ENCODE measurements at places on chromosomes 5 and 9.

GRCh38 chr5:133398646-133399101 is 213.7 kb downstream of the FSTL4 start:
- DNase-seq = no peak

GRCh38 chr5:60826653-60827052 is 17.4 kb downstream of the ELOVL7 start:
- DNase-seq = no peak

DNA sequence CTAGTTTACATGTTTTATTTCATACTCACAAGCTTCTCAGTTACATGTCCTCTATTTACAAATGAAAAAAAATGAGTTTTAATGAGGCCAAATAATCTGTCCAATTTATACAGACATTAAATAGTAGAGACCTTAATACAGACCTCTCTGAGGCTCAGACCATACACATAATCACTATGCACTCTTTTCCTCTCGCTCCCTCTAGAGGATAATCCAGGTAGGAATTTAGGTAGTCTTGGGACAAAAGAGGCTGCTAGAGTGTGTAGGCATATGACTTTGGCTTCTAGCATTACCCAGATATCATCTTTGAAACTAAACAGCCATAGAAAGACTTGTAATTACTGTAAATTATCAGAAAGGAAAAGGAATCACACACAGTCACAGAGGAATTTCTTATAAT is 444.7 kb downstream of the HINT1 start:
- DNase-seq = peak; percentile 45

- no peak for DNase-seq
Measured at GRCh38 chr9:97572892-97573365, 60.2 kb downstream of the TSTD2 start.

GRCh38 chr5:124053340-124053739 is 541.4 kb downstream of the CSNK1G3 start:
- no peak for DNase-seq

DNA sequence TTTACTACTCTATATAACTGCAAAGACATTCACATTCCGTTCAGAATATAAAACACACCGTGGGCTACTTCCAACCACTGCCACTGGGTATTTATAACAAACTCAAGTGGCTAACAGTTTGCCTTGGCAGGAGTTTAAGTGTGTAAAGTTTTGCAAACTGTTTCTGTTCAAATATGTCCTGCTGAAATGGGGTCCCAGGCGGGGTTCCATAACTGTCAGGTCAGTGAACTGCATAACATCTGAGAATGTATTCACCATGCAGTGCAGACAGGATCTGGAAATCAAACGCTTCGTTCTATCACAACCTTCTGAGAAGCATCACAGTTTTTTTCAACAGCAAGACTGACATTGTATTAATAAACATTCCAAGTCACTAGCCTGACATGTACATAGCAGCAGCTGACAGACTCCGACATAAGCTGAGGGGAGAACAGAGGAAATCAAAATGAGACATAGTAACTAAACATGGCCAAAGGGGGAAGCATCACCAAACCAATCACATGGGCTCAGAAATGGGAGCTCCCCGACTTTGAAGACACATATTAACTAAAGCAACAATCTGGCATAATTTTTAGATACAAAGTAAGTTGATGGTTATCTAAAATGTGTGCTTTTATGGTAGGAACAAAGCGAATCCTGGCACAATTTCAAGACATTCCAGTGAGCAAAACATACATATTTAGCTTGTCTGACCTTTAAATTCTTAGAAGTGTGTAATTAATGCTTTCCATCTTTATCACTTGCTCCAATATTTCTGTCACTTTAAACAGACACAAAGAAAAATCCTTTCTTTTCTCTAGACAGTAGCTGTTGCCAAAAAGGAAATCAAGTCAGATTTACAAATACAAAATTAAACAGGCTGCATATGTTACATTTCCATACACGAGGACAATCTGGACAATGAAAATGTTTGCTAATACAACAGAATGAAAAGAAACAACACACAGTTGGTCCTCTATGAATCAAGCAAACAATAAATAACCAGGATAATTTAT is 156.8 kb downstream of the MAPKAP1 start:
- no peak for DNase-seq

- DNase-seq = no peak
Measured at GRCh38 chr5:150469718-150470469, 20.4 kb upstream of the RPS14 start.

DNA sequence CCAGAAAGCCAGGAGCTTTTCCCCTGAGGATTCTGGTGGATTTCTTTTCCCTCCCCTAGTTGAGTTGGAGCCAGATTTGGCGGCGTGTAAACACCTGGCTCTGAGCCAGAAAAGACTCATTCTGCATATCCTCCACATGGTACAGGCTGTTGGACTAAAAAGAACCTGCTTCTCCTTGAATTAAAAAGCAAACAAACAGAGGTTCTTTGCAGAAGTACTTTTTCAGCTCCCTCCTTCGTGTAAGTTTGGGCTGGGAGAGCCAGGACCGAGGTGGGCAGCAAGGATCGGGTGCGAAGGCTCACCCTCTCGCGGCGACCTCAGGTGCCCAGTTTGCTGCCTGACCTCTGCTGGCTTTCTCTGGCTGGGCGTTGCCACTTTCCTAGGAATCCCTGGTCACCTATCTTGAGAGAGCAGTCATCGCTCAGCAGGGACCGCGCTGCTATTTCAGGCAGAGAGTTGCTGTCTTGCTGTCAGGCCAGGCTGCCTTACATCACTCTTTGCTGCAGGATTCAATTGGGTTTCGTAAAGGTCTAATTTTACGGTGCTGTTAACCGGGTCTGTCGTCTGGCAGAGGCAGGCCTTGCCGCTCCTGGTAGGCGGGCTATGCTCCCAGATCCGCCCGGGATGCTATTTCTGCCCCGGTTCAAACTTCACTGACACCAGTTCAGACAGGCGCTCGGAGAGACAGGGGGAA is 3.2 kb downstream of the PAPPA start:
- DNase-seq = no peak

GRCh38 chr5:39164016-39164415 is 55.3 kb downstream of the FYB1 start:
- no peak for DNase-seq

DNA sequence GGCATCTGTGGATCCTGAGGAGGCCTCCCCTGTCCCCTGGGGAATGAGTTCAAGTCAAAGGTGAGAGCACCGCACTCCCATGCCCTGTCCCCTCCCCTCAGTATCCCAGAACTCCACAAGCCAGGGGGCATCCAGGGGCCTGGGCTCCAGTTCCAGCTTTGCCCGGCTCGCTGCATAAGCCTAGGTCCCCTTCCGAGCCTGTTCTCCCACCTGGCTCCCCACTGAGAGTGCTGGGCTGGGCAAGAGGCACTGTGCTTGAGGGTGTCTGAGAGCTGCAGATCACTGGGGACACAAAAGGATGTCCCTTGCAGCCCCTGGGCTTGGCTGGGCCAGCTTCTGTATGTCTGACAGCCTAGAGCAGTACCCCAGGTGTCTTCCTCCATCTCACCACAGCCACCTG is 4.6 kb downstream of the DOK3 start:
- no peak for DNase-seq

- DNase-seq = no peak
Measured at GRCh38 chr5:144144956-144145751, 25.3 kb downstream of the YIPF5 start.

- DNase-seq = no peak
Measured at GRCh38 chr9:128081056-128081455, 13.0 kb downstream of the SLC25A25 start.

- DNase-seq = no peak
Measured at GRCh38 chr9:89144238-89144637, 34.4 kb downstream of the SHC3 start.

DNA sequence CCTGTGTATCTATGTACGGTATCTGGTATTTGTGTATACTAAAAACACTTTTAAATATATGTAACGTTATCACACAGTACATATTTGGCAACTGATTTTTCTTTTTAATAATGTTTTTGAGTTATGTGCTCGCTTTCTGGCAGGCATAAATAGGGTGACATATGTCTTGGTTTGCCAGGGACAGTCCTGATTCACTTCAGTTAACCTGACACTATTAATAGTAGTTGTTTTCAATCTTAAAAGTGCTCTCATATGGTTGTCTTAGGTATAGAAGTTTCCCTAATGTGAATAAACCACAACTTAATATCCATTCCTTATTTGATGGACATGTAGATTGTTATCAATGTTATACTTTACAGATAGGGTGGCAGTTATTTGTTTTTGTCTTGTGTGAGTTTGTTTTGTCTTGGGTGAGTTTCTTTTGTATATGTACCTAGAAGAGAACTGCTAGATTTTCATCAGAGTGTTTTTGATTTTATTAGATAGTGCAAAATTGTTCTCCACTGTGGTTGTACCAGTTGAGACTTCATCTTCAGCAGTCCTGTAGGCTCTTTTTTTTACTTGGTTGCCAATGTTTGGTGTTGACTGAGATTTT is 7.9 kb downstream of the G3BP1 start:
- no peak for DNase-seq

GRCh38 chr5:149618581-149619248 is 37.4 kb downstream of the ARHGEF37 start:
- DNase-seq = peak; percentile 15

- no peak for DNase-seq
Measured at GRCh38 chr5:10904862-10905432, 143.9 kb upstream of the DAP start.

GRCh38 chr9:71279151-71279739 is 157.8 kb upstream of the TRPM3 start:
- DNase-seq = no peak

DNA sequence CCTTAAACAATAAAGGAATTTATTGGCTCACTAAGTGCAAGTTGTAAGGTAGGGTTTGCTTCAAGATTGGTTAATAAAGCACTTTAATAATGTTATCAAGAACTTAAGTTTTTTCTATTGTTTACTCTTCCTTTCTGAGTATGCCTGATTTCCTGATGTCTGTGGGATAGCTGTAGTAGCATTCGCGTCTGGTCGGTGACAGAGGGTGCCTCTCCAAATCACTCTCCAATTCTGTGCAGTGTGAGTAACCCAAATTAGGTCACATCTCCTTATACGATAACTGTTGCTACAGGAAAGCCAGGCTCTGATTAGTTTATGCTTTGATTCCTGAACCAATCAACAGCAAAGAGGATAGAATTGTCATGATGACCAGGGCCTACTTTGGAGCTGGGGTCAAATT is 90.7 kb downstream of the CCDC192 start:
- no peak for DNase-seq

- no peak for DNase-seq
Measured at GRCh38 chr9:116945817-116946216, 258.7 kb downstream of the TRIM32 start.

GRCh38 chr5:78647351-78647818 is 1.2 kb downstream of the LHFPL2 start:
- no peak for DNase-seq

DNA sequence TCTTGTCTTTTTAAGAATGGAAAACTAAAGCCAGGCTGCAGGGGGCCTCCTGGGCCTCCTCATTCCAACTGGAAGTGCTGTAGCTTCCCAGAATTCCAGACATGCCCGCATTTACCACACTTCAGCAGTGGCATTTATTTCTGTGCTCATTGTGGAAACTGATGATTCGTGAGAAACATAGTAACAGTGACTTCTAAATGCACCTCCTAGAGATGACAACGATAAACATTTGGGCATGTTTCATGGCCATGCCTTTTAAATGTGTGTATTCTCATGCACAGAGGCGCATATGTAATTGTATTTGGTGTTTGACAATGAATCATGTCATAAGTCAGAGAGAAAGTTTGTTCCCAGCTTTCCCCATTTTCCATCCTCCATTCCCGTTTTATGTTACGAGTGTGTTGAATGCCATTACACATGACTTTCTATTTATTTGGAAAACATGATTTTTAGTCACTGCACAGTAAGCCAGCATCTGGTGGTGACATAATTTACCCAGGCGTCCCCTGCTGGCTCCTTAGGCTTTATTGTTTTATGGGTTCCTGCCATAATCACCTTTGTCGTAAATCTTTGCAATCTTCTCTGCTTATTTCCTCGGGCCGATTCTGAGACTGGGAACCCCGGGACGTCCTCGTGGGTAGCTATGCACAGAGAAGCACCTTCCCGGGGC is 68.8 kb upstream of the FCN2 start:
- DNase-seq = no peak

DNA sequence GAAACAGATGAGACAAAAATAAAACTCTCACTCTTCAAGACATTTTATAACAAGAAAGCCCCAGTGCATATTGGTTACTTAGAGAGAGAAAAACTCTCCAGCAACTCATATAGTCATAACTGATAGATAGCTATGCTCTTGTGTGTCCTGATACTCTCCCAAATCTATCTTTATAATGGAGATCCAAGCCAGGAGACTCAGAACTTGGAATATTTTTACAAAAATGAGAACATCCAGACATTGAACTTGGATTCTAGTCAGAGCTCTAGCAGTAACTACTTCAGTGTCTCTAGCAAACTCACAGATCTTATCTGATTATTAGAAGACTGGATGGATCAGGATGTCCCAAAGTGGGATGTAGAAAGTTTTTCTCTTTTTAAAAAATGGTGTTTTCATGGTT is 412.7 kb upstream of the BRINP1 start:
- no peak for DNase-seq

- no peak for DNase-seq
Measured at GRCh38 chr5:56490971-56491468, 257.9 kb upstream of the ANKRD55 start.

DNA sequence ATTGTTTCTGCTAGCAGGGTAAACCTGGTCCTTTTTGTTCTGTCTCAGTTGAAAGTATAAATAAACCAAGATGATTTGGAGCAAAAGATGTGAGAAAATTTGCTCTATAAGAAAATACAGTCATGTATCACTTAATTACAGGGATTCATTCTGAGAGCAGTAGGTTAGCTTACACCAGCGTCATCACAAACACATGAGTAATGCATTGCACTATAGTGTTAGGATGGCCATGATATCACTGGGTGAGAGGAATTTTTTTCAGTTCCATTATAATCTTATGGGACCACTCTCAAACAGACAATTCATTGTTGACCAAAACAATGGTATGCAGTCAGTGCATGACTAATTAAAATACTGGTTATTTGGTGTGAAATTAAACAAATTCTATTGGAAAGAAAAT is 430.9 kb downstream of the CHSY3 start:
- no peak for DNase-seq

DNA sequence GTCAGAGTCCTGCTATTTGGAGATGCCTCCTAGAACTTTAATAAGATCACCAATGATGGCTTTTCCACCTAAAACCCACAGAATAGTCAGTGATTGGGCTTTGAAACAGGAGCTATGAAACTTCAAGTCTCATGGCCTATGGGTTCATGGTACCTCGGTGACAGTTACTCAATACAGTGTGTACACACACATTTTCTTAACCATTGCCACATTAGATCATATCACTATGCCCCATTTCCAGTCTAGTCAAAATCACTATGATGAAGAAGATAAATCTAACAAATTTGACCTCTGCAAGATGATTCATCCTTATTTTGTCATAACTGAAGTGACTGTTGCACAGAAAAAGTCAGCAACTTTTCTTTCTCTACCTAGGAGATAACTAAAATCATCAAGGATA is 86.8 kb upstream of the OR13F1 start:
- no peak for DNase-seq

GRCh38 chr5:171725205-171725601 is 60.4 kb upstream of the SMIM23 start:
- no peak for DNase-seq

- DNase-seq = no peak
Measured at GRCh38 chr9:7348692-7349091, 450.9 kb downstream of the DMAC1 start.

- no peak for DNase-seq
Measured at GRCh38 chr5:891117-891836, 1.3 kb downstream of the BRD9 start.

- no peak for DNase-seq
Measured at GRCh38 chr5:38023799-38024198, 184.0 kb upstream of the GDNF start.

Data from SHP77 treated with DMSO at 0.1 percent for 48 hours (cell line).